ENCODE measurements at places on chromosomes 11 and 22. TPM values are rescaled to one million over a fixed set of nuclear protein-coding genes. Genes with fewer than 3 reads are reported as not detected.

- DNase-seq = no peak
Observed at GRCh38 chr22:38655519-38656255, 505 bp downstream of the FAM227A start.

DNA sequence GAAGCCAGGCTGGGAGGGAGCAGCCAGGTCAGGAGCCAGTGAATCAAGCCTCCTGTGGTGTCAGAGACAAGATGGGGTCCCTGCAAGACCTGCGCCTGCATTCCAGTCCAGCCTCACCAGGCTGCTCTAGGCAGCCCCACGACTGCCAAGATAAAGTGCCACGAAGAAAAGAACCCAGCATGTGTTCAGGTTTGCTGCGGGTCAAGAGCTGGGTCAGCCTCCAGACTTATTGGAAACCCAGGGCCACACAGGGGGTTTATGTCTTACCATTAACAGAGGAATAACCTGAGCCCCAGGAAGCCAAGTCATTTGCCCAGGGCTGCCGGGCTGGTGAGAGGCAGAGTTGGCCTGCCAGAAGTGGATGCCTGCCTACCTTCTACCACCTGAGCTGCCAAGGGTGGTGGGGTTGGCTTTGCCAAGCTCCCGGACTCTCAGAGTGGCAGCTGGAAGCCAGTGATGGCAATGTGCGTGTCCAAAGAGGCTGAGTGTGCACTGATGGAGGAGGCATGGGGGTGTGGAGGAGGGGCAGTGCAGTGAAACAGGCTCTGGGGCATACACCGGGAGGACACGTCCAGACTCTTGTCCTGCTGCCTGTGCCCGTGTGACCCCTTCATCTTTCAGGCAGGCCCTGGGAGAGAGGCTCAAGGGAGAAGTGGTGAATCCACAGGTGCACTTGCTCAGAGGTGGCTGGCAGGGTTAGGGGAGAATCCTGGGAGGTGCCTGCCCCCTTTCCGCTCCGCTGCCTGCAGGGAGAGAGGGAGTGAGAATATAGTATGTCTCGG lies 1.7 kb downstream of the RASD2 start:
- DNase-seq = no peak

- DNase-seq = peak; percentile 49
Observed at GRCh38 chr11:798093-798713, at the start of gene SLC25A22. TSS of gene SLC25A22 (minus strand) at chr11:798281. CDS start at chr11:795006, 3,275 bp downstream.

GRCh38 chr11:44443836-44444769 lies 121.4 kb upstream of the CD82 start:
- no peak for DNase-seq

DNA sequence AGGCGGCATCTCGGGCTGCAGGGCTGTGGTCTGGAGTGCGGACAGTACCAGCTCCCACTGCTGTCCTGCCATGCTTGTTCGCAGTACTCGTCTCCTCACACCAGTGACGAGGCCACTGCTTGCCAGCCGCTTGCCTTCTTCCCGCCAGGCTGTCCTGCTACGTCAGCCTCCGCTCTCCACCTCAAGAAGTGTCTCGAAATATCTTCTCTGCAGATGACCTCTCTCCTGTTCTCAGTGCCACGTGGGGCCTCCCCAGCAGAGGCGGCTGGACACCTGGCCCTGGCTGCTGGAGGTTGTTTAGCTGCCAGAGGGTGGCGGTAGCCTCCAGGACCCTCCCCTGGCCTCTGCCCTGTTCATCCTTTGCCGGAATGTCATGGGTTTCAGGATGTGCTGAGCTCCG lies 3.1 kb upstream of the CCDC188 start:
- DNase-seq = no peak

DNA sequence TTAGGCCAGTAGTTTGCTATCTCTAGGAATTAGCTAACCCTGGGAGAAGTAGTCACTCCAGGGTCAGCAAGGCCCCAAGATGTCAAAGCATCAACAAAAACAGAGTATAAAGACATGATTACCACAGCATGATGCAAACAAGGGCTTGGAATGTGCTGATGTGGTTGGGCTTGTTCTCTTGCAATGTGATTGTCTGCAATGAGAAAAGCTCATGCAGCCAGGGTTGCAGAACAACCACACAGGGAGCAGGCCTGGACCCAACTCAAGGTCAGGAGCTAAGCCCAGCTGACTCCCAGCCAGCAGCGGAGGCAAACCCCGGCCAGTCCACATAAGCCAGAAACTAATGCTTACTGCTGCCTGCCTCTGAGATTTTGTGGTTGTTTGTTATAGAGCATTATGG lies 132.4 kb upstream of the ZC3H12C start:
- no peak for DNase-seq

GRCh38 chr11:6468712-6469495 lies 4.8 kb downstream of the TRIM3 start:
- peak; percentile 57 for DNase-seq

DNA sequence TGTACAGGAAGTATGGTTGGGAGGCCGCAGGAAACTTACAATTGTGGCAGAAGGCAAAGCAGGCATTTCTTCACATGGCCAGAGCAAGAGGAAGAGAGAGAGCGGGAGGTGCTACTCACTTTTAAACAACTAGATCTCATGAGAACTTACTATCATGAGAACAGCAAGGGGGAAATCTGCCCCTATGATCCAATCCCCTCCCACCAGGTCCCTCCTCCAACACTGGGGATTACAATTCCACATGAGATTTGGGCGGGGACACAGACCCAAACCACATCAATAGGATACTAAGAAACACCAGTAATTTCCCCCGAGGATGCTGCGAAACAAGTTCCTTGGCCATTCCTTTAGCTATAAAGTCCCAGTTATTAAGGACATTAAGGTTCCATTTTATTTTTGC lies 94.1 kb upstream of the SC5D start:
- no peak for DNase-seq

DNA sequence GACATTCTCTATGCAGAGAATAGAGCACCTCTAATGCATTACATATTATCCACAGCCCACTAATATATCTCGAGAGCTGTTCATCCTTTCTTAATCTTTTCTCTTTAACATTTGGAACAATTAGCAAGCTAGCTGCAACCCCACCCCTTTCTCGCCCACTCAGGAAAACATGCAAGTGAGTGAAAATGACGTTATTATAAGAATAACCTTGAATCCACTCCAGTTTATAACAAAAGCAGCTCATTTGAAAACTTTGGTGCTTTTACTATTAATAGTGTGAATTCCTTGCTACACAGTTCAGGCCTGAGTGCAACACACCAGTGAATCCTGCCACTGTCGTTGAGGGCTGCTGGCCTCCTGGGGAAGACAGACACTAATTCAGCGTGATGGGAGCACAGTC lies 63.3 kb upstream of the BMAL1 start:
- no peak for DNase-seq

DNA sequence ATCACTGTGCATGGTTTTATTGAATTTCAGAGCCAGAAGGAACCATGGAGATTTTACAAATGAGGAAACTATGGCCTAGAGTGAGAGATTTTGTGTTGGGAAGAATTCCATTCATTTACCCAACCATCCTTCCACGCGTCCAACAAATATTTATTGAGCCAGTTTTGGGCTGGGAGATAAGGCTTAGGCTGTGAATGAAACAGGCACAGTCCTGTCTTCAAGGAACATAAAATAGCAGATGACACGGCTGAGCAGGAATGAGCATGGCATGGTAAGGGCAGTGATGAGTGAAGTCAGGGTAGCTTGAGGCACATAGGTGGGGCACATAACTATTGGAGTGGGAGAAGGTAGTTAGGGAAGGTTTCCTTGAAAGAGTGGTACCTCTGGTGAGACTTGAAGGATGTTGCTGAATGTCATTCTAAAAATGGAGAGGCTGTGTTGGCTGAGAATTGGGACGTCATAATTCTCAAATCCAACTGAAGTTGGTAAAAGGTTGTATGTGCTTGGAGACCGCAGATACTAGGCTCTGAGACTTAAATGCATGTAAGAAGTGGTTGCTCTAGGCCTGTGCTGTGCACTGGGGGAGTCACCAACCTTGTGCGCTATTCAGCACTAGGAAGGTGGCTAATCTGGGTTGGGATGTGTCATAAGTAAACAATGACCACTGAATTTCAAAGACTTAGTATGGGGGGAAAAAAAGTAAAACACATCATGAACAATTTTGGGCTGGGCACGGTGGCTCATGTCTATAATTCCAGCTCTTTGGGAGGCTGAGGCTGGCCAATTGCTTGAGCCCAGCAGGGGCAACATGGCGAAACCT lies 51.9 kb downstream of the TEAD1 start:
- DNase-seq = no peak

DNA sequence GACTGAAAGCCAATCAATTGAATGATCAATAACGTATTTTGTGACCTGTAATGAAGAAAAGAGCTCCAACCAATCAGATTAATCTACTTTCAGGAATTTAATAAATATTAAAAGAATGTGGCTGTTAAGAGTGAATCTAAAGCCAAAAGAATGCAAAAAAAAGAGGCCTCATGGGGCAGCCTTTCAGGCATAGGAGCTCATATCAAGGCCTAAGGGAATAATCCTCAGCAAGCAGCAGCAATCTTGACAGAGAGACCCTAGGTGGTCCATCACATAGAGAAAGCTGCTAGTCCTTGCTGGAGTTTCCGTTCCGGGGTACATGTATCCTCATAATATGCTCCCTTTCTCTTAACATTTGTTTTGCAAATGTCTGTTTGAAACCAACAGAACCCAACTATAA lies 313.1 kb upstream of the PITPNB start:
- no peak for DNase-seq

- no peak for DNase-seq
Observed at GRCh38 chr11:12756867-12757266, 82.6 kb downstream of the TEAD1 start.

- no peak for DNase-seq
Observed at GRCh38 chr11:77311701-77312100, 10.2 kb upstream of the GDPD4 start.

DNA sequence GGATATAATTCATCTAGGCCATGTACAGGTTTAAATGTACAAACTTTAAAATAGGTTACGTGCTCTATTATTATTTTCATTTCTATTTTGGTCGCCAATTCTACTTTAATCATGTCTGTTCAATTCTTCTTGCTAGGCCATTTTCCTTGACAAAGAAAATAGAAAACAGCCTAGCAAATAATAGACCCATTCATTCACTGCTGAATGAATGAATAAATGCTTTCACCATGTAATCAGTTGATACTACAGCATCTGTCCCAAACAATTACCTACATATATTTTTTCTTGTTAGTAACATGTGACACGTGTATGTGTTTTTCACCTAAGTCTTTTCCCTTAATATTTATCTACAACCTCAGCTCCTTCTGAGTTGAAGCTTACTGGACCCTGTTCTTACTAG lies 27.5 kb downstream of the SNX19 start:
- DNase-seq = no peak

GRCh38 chr11:35935390-35935789 lies 8.5 kb upstream of the LDLRAD3 start:
- DNase-seq = no peak

DNA sequence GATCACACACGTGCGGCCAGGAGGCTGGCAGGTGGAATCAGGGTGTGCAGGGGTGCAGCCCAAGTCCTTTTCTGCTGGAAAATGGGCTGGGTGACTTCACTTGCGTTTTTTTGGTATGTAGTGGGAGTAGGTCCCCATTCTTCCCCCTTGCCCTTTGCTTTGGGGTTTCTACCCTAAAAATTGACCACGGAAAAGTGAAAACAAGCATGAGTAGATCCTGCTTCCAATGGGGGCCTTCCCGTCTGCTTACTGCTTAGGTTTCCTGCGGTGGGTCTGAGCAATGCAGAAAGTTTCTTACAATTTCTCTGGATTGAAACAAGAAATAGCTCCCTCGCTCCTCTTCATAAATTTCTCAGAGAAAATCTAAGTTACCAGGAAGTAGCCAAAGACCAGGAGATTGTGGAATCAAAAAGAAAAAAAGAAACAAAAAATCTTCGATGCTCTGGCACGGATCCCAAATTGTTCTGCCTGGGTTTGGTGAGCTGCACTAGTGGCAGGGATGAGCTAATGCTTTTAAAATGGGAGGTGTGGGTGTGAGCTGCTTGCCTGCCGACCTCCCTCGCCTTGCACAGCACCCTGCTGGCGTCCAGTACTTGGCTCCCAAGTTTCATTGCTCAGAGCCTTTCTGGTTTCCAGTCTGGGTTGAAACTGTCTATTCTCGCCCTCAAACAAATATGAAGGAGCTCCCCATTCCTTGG lies 2.4 kb downstream of the TIMP3 start:
- DNase-seq = no peak

GRCh38 chr22:49949914-49950292 lies 10.7 kb upstream of the PIM3 start:
- DNase-seq = no peak

DNA sequence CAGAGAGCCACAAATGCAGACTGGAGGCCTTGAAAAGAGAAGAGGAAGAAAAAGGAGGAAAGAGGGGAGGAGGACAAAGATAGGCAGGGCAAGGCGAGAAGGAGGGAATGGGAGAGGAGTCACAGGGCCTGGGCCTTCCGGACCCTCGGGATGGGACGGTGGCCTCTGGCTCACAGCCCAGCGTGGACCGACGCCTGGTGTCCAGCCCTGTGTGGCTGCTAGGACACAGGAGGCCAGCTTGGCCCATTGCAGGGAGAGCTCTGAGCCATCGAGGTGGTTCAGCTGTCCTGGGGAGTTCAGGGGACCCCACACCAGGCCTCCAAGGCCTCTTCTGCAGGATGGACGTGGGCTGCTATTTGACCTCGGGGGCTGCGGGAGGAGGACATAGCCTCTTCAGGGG lies 9.4 kb downstream of the MYO7A start:
- DNase-seq = no peak

DNA sequence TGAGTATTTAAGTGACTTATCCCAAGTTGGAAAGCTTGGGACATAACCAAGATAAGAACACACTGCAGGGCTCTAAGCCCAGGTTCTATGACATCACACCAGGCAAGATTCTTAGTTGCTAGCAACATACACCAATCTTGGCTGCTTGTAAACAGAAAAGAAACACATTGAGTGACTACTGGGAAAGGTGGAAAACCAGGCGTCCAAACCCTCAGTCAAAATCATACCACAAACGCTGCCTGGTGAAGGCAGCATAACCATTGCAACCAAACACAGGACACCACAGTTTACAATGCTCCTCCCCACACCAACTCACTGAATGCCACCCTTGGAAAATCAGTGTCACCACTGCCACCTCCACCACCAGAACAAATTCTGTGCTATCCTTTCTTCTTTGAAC lies 379.9 kb downstream of the TTC28 start:
- DNase-seq = no peak

GRCh38 chr11:57493507-57494503 lies 21.7 kb downstream of the SLC43A1 start:
- DNase-seq = peak; percentile 73

Gene GP1BB
- total RNA-seq = not detected

Gene KCNK4
- total RNA-seq = not detected

Gene ZFP91
- total RNA-seq = 48.5 TPM

Gene DERL3
- total RNA-seq = not detected

Gene OR52H1
- total RNA-seq = not detected

Gene TRIM3
- 6.3 TPM for total RNA-seq

Gene POLD4
- total RNA-seq = 10.5 TPM

Gene LMO1
- total RNA-seq = not detected

Gene RHOD
- total RNA-seq = 0.27 TPM

Gene PATE2
- not detected for total RNA-seq

Gene APOBEC3F
- 2.9 TPM for total RNA-seq

Gene H19
- total RNA-seq = 1.2 TPM

Gene FAT3
- total RNA-seq = not detected

Gene NCAPH2
- total RNA-seq = 44.1 TPM

Gene RNF26
- 20.8 TPM for total RNA-seq

Gene TENM4
- not detected for total RNA-seq
